ENCODE measurements at places on chromosomes 3 and 15.

GRCh38 chr3:119541547-119541946, 17.9 kb downstream of the CD80 start:
- DNase-seq: no peak

- no peak for DNase-seq
These were observed 30.5 kb downstream of the MELTF start for GRCh38 chr3:196998966-196999760.

- DNase-seq: peak; percentile 25
These were observed 305.7 kb upstream of the ATP11B start for GRCh38 chr3:182487611-182488010.

DNA sequence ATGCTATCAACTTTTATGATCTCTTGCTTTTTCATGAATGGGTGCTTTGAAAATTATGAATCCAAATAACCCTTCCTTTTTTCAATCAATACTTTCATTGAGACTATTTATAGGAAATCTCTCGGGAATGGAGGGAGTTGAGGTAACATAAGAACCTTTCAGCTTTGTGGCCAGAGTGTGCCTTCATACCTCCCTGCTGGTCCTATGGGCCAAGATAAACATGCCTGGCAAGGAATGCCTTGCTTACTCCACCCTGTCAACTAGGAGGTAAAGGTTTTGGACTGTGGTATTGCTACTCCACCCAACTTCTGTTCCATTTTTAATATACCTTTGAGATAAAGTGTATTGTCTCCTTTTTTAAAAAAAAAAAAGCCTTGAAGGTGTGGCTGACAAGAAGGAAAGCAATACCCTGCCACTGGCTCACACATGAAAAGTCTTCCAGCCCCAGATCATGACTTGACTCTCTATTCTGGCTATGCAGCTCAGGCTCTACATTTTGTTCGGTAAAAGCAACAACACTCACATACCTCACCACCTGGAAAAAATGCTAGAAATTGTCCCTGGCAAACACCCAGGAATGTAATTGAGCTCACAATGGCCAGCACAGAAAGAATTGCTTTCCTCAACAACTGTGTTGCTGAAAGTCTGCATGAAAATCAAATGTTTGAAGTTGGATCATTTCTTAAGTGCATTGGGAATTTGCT, 35.8 kb downstream of the COL8A1 start:
- no peak for DNase-seq

DNA sequence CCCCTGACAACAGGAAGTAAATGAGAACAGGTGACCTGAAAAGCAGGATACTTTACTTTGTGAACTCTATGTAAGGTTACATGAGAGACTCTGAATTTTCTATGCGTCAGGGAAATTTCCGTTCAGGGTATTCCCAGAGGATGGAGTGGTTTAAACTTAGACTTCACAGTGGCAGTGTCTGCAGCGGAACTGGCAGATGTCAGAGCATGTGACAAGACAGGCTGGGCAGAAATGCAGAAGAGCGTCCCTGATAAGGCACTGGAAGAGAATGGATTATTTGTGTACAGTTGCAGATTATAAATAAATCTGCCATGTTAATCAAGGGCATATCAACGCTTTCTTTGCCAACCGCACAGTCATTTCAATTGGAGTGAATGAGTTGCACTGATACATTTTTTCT, 598.4 kb upstream of the ZNF717 start:
- DNase-seq: no peak

DNA sequence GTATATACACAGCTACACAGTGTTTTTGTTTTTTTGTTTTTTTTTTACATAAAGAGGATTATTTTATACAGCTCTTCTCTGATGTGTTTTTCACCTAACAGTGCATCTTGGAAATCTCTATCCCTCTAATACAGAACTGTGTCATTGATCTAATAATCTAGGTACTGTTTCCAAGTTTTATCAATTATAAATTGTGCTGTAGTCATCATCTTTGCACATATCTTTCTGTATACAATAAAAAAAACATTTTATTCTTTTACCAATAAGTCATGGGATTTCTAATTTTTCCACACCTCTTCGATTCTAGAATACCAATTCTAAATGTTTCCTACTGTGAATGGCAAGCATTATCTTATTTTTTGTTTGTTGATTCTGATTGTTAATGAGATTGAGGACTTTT, 1.7 kb upstream of the PLSCR2 start:
- no peak for DNase-seq

DNA sequence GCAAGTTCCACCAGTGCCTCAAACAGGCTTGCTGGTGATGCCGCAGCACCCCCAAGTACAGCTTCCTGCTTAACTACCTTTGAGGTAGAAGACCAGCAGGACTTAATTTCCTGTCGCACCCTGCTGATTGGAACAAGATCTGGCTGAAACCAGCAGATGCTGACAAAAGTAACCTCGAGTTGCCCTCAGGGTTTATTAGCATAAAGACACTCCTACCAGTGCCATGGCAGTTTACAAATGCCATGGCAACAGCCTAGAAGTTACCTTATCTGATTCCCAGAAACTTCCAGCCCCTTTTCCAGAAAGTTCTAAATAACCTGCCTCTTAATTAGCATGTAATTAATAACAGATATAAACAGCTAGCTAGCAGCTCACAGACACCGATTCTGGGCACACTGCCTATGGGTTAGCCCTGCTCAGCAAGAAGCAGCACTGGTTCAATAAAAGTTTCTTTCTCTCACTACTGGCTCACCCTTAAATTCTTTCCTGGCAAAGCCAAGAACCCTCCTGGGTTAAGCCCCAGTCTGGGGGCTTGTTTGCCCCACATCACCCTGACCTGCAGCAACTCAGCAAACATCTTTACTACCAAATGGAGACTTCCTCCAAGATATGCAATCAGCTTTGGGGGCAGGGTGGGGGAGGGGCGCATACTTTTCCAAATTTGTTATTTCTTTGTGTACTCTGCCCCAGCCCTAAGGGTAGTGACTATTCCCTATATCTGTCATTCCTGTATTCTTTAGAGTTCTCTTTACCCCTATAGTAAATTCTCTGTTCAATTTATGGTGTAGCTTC, 54.2 kb downstream of the MAP4 start:
- DNase-seq: no peak

GRCh38 chr3:126664591-126665214, 9.8 kb upstream of the TXNRD3 start:
- no peak for DNase-seq

- no peak for DNase-seq
These were observed 719.2 kb downstream of the NTRK3 start for GRCh38 chr15:87537295-87537694.

- no peak for DNase-seq
These were observed 18.6 kb downstream of the DUOX1 start for GRCh38 chr15:45148076-45149059.

DNA sequence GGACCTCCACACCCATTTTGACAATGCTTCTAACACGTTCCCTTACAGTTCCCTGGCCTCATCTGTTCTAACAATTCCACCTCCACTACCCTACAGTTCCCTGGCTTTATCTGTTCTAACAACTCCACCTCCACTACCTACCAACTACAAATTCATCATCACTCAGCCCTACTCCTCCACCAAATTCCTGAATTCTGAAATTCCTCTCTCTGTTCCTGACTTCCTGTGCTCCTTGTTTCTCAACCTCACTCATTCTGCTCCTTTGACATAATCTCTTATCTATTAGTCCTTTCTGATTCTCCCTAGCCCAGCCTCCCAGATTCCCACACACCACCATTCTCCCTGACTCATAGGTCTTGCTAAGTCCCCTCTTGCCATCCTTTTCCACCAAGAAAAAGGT, 22.5 kb downstream of the UPK1B start:
- no peak for DNase-seq
